ENCODE measurements at places on chromosomes 13 and 19. TPM values are rescaled to one million over a fixed set of nuclear protein-coding genes. Genes with fewer than 3 reads are reported as not detected.

CBLC gene
- not detected for total RNA-seq

ZNF429 gene
- total RNA-seq = 11.0 TPM

FBXO17 gene
- total RNA-seq = not detected

ZNF728 gene
- total RNA-seq = not detected

C5AR1 gene
- total RNA-seq = 1.2 TPM

GPC5 gene
- not detected for total RNA-seq

CGB2 gene
- total RNA-seq = not detected

KLK15 gene
- not detected for total RNA-seq

SYT3 gene
- total RNA-seq = not detected

SARS2 gene
- 31.7 TPM for total RNA-seq

EFNA2 gene
- total RNA-seq = not detected

PRSS57 gene
- not detected for total RNA-seq
